ENCODE measurements at places on chromosomes 5 and 9.

DNA sequence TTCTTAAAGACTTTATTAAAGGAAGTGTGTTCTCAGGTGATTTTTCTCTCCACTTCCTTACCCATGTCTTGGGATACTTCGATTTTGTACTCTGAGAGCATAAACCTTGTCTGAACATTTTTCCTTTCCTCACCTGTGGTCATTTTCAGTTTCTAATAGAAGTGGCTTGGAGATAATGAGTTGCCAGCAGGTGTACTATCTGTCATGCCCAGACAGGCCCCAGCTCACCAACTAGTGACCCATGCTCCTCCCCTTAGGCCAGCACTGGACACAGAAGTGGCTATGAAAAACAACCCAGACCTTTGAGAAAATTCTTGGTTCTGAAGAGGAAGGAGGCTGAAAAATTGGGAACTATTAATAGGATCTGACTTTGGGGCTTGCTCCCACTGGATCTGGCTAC lies 49.2 kb upstream of the SMIM32 start:
- no peak for DNase-seq

DNA sequence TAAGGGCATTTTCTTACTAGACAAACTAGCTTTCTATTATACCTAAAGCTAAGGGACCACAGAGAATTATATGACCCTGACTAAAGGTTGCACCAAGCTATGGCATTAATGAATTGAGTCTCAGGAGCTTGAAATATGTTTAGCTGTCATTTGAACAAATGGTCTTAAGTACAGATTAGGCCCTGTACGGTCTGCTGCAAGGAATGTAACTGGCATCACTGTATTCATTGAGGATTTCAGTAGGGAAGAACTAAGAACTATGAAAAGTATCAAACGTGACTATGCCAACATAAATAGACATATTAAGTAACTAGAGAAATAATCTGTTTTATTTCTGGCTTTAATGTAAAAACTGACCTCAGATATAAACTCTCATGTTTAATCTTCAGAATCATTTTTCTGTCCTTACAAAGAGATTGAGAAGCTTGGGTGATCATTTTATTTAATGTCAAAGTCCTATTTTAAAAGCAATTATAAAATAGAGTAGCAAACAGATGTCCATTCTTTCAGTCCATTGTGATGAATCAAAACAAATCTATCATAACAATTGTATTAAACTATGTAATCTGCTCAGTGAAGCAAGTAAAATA lies 845.9 kb downstream of the MAT2B start:
- DNase-seq: no peak

- DNase-seq: no peak
Measured at GRCh38 chr9:131618071-131618479, 72.8 kb downstream of the PRRT1B start.

GRCh38 chr5:133994990-133995333 lies 9.8 kb downstream of the VDAC1 start:
- no peak for DNase-seq

- no peak for DNase-seq
Measured at GRCh38 chr5:81182396-81183390, 50.4 kb upstream of the CKMT2 start.

DNA sequence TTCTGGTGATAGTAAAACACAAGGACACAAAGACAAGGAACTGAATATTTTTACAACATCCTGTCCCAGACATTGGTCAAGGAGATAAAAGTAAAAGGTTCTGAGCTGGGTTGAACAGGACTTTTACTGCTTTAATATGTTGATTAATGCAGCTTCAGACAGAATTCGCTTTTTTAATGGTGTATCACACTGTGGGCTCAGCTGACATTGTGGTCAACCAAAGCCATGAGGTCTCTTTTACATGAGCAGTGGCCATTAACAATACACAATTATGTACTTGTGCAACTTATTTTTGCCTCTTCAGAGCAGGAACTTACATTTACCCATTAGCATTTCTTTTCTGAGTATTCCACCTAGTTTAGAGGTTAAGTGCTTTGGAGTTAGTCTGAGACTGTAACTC lies 22.8 kb upstream of the ERBIN start:
- no peak for DNase-seq

DNA sequence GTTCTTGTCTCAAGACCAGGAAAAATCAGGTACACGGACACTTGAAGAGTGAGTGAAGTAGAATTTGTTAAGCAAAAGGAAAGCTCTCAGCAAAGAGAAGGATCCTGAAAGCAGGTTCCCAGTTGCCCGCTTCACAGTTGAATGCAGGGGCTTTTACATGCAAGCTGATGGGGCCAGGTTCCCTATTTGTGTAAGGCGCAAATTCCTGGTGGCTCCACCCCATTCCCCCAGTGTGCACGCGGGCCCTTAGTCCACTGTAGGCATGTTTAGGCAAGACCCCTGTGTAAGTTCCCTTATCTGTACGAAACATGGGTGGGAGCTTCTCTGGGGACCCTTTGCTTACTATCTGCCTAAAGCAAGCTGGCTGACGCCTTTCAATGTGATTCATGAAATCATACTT lies 2.7 kb upstream of the AGTPBP1 start:
- DNase-seq: no peak

GRCh38 chr9:120242116-120242811 lies 337.7 kb downstream of the CDK5RAP2 start:
- DNase-seq: no peak

GRCh38 chr9:118209343-118209742 lies 505.1 kb downstream of the TLR4 start:
- no peak for DNase-seq

DNA sequence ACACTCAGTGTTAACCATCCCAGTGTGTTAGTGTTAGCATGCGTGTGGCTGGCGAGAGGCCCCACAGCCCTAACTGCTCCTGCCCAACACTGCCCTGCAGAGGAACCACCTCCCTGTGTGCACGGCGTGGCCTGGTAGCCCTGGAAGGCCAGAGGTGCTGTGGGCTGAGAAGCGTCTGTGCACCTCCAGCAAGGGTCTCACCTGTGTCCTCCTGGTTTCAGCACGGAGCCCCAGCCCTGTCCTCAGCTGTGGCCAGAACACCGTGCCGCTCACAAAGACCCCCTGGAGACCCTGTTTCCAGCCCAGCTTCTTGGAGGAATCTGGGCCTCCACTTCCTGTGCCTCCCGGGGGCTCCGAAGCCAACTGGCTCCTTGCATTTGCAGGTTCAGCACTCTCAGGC lies 56.1 kb upstream of the NRARP start:
- no peak for DNase-seq

- DNase-seq: peak; percentile 83
Measured at GRCh38 chr9:126500600-126501382, 112.9 kb upstream of the LMX1B start.

- no peak for DNase-seq
Measured at GRCh38 chr5:74903165-74903787, 37.1 kb upstream of the FAM169A start.

- DNase-seq: no peak
Measured at GRCh38 chr5:141771031-141771430, 89.0 kb upstream of the ARAP3 start.

- DNase-seq: no peak
Measured at GRCh38 chr5:74034733-74035132, 408.7 kb downstream of the ARHGEF28 start.

DNA sequence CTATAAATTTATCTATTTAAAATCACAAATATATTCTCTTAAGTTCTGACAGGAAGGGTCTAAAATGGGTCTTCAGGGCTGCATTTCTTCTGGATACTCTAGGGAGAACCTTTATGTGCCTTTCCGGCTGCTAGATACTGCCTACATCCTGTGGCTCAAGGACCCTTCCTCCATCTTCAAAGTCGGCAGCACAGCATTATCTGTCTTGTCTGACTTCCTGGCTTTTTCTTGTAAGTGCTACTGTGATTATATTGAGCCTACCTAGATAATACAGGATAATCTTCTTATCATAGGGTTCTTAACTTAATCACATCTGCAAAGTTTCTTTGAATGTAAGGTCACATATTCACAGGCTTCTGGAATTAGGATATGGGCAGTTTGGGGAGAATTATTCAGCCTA lies 943.8 kb upstream of the TYRP1 start:
- DNase-seq: no peak

- no peak for DNase-seq
Measured at GRCh38 chr5:136020383-136021015, 8.3 kb upstream of the TGFBI start.

DNA sequence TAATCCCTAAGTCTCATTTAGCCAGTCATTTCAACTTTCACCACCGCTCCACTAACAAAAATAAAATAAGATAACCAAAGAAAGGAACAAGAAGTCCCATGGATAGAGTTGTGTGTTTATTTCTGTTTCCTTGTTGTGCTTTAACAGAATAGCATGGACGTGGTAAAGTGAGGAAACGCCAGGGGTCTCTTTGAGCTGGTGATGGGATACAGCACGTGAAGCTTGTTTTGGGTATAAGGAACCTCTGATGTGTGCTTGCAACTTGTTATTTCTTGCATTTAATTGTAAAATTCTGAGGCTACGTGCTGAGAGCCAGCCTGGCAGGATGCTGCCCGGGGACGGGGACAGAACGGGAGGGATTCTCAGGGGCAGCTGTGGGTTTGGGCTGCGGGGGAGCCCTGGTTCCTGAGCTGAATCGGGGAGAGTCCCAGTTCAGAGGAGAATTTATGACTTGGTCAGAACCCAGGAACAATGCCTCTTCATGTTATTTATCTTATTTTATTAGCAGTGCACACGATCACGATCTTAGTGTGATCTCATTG lies 63.4 kb downstream of the ANKRD33B start:
- DNase-seq: peak; percentile 56

- no peak for DNase-seq
Measured at GRCh38 chr5:155649666-155650065, 636.1 kb downstream of the KIF4B start.

- no peak for DNase-seq
Measured at GRCh38 chr9:111804636-111805035, 9.9 kb upstream of the SHOC1 start.

DNA sequence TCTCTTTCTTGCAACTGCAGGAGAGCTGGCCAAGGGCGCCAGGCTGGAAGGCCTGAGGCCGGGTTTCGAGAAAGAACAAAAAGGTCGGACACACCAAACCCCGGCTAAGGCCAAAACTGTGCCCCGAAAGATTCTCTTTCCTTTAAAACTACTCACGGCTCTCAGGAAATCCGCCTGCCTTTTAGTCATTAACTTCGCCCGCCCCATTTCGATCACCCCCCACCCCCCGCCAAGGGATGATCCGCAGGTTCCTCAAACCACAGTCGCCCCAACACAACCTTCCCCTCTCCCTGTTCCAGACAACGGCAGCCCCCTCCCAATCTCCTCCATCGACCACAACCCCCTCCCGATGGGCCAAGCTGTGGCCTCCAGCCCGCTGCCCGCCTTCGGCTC lies 536 bp downstream of the FEM1C start:
- DNase-seq: no peak

GRCh38 chr9:77170991-77171699 lies 6.2 kb upstream of the VPS13A start:
- DNase-seq: no peak

- DNase-seq: no peak
Measured at GRCh38 chr9:125183054-125183453, 6.5 kb downstream of the PPP6C start.

- no peak for DNase-seq
Measured at GRCh38 chr5:137071931-137072330, 427.2 kb downstream of the SPOCK1 start.

DNA sequence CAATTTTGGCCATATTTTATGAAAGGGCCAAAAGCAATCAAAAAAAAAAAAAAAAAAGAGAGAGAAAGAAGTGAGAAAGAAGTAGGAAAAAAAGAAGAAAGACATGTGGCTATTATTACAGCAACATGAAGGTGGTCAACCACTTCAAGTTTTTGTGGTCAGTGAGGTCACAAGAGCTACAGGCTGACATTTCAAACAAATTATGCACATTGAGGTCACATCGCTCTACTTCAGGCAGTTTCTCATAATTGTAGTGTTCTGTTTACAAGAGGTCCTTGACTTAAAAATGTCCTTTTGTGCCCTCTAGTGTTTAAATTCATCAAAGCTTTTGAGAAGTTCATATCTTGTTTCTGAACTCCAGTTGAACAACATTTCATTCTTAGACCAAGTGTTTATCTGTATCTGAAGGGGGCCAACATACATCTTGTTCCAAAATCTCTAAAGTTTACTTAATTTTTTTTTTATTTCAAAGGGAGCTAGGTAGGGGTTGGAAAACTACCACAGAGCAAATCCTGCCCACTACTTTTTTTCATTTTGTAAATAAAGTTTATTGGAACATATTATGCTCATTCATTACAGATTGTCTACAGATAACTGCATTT lies 513.1 kb downstream of the PDE4D start:
- peak; percentile 45 for DNase-seq

DNA sequence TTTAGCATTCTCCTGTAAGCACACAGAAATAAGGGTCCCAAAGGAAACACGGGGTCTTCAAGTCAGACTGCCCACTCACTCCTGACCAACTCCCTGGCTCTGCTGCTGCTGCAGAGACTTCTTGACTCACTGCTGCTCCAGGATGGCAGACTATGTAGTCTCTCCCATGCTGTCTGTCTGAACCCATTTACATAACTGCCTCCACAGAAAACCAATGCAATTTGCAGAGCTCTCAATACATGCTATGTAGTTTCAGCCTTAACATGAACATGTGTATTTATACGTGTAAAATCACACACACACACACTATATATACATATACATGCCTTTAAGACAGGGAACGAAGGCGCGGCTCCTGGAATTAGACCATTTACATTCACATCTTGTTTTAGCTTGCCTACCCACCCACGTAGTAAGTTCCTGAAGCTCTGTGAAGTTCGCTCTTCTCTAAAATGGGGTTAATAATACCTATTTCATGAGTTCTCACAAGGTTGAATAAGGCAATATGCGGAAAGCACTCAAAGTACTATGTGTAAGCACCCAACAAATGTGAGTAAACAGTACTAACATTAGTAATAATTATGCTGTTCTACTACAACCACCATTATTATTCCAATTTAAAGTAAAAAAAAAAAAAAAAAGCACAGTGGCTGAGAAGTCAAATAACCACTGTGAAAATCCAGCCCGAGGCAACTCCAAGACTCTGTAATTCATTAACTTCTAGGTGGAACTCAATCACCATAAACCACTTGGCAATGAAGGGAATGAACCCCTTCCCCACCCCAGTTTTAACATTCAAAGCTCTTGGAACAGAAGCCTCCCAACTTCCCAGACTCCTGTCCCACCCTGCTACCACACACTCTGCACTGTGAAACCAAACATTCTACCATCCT lies 31.8 kb downstream of the PRELID2 start:
- DNase-seq: no peak

- no peak for DNase-seq
Measured at GRCh38 chr5:80077051-80077714, 42.0 kb downstream of the THBS4 start.

DNA sequence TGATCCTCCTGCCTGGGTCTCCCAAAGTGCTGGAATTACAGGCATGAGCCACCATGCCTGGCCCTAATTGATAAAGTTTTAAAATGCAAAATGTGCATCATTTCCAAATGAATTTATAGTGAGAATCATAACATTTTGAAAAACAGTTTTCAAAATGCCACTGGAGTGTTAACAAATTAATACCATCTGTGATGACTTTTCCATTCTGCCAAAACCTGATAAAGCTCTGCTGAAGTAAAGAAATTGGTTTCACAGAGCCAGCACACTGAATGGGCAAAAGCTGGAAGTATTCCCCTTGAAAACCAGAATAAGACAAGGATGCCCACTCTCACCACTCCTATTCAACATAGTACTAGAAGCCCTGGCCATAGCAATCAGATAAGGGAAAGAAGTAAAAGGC lies 89.6 kb downstream of the MUSK start:
- DNase-seq: no peak
